Neural progenitor cell (in vitro differentiated cells): ENCODE measurements at places on chromosomes 7 and 10.

DNA sequence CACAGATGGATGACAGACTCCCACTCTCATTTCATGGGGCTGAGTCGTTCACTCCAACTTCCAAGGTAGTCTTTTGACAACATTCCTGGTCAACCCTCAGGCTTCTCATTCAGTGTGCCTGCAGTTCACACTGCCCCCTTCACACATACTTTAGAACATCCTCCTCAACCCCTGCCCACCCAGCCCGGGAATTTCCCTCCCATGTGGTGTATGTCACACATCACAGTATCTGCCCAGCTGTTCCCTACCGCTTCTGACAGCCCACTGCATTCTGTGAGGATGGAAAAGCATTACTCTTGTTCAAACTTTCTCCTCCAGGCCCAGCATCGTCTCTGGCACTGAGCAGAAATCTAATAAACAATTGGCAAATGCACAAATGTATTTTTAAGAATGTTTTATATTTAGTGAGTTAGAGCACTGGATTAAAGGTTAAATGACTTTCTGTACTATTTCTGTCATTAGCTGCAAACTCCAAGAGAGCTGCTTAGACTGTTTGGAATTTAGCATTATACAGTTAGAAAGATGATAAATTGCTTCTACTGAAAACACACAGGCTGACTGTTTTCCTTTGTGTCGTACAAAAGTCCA, 110.4 kb downstream of the SFMBT2 start:
- no peaks in the 10 kb centered on the region for H3K36me3 ChIP-seq
- H3K27ac ChIP-seq, result no peak overlapping the region
- H3K27me3 ChIP-seq, result no peaks in the 10 kb centered on the region

GRCh38 chr10:80684259-80684658, 146.6 kb downstream of the SH2D4B start:
- no peaks in the 10 kb centered on the region for H3K4me1 ChIP-seq
- no peak overlapping the region for H3K4me3 ChIP-seq
- H3K36me3 ChIP-seq, result no peaks in the 10 kb centered on the region
- H3K27me3 ChIP-seq, result no peaks in the 10 kb centered on the region

- H3K36me3 ChIP-seq, result no peaks in the 10 kb centered on the region
- no peaks in the 10 kb centered on the region for H3K27me3 ChIP-seq
- peak overlapping the region; percentile 42 for H3K27ac ChIP-seq
- H3K4me1 ChIP-seq, result peaks cover 20% of the 10 kb centered on the region
Measured at GRCh38 chr7:92785923-92786322, 50.5 kb downstream of the CDK6 start.

DNA sequence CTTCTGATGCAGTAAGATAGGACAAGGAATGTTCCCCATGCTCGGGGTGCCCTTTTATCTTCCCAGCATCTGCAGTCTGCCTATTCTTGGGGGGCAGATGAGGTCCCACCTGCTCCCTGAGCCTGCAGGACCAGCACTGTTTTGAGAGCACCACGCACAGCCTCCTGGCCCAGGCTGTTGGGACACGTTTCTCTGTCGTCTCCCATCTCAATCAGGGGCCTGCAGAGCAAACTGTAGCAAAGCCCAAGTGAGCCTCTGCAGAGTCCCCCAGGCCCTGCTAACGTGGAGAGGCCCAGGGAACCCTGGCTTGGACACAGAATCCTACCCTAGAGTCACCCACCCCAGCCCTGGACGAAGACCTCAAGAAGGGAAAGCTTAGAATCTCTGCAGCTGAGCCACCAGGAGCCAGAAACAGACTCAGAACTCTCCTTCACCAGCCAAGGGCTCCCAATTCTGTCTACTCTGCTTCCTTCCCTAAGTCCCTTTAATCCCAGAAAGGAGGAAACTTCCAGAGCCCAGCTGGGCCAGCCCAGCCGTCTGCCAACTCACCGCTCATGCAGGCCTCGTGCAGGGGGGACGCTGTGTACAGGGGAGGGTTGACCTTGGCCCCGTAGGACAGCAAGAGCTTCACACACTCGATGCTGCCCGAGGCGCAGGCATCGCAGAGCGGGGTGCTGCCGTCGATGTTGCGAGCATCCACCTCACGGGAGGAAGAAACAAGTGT, 15.6 kb downstream of the ASB13 start:
- H3K4me3 ChIP-seq, result no peak overlapping the region
- DNase-seq, result no peak
- H3K36me3 ChIP-seq, result no peaks in the 10 kb centered on the region
- H3K27me3 ChIP-seq, result no peaks in the 10 kb centered on the region
- H3K4me1 ChIP-seq, result no peaks in the 10 kb centered on the region
- H3K27ac ChIP-seq, result no peak overlapping the region

GRCh38 chr10:77268721-77269120, 368.9 kb downstream of the KCNMA1 start:
- no peaks in the 10 kb centered on the region for H3K36me3 ChIP-seq
- H3K4me1 ChIP-seq, result peaks cover 20% of the 10 kb centered on the region
- no peaks in the 10 kb centered on the region for H3K27me3 ChIP-seq
- DNase-seq, result peak; percentile 51

- H3K4me3 ChIP-seq, result peak within 1 kb of the TSS; percentile 96
- H3K4me1 ChIP-seq, result peaks cover 44% of the 10 kb centered on the region
- peak; percentile 84 for DNase-seq
- H3K36me3 ChIP-seq, result no peaks in the 10 kb centered on the region
- peaks cover 18% of the 10 kb centered on the region for H3K27me3 ChIP-seq
Measured at GRCh38 chr7:151083071-151083823, at the start of gene TMUB1. TSS of gene TMUB1 (minus strand) at chr7:151083493. CDS start at chr7:151082563, 930 bp downstream.

- no peak for DNase-seq
- H3K4me1 ChIP-seq, result no peaks in the 10 kb centered on the region
- no peaks in the 10 kb centered on the region for H3K27me3 ChIP-seq
- H3K27ac ChIP-seq, result no peak overlapping the region
- no peaks in the 10 kb centered on the region for H3K36me3 ChIP-seq
Measured at GRCh38 chr7:55288070-55288824, 76.9 kb upstream of the LANCL2 start.

DNA sequence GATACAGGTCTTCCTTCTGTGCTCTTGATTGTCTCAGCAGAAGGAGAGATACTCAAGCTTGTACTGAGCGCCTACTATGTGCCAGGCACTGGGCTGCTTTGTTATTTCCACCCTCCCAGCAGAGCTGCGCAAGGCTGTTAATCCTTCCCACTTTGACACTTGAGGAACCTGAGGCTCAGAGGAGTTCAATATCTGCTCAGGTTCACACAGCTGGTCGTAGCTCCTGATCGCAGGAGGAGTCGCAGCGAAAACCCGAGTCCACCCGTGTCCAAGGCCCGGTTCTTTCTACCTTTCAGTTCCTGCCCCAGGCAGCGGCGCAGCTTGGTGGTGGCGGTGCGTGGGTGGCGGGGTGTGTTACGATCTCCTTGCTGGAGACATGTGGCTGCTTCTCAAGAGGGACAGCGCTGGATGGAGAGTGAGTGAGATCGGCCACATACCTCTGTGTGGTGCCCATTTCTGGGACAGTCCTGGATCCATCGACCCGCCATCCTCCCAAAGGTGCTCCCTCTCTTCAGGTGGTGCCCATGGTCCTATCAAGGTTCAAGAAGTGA, 26.5 kb upstream of the SAMD8 start:
- H3K27me3 ChIP-seq, result no peaks in the 10 kb centered on the region
- H3K4me1 ChIP-seq, result peaks cover 33% of the 10 kb centered on the region
- DNase-seq, result no peak
- H3K4me3 ChIP-seq, result no peak overlapping the region

GRCh38 chr7:139930286-139930965, 101.4 kb downstream of the TBXAS1 start:
- H3K4me3 ChIP-seq, result no peak overlapping the region
- no peak for DNase-seq
- H3K27me3 ChIP-seq, result no peaks in the 10 kb centered on the region
- no peak overlapping the region for H3K27ac ChIP-seq
- H3K36me3 ChIP-seq, result no peaks in the 10 kb centered on the region

GRCh38 chr10:119680050-119680449, 28.9 kb downstream of the BAG3 start:
- no peak overlapping the region for H3K4me3 ChIP-seq

DNA sequence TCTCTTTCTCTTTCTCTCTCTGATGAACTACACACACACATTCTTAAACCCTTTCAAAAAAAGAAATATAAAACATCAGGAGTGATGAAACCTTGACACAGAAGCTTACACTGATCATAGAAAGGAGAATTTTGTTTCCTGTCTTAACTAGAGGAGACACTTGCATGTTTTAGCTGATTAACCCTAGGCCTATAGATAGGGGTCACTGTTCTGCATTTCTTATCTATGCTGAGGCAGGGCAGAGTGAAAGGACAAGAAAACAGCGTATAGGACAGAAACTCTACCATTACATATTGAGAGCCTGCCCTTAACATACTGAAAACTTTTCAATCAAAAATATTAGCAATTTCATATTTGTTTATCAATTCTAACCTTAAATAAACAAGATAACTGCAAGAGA, 680.6 kb upstream of the MBL2 start:
- no peaks in the 10 kb centered on the region for H3K36me3 ChIP-seq
- no peak overlapping the region for H3K27ac ChIP-seq
- H3K4me3 ChIP-seq, result no peak overlapping the region
- H3K27me3 ChIP-seq, result no peaks in the 10 kb centered on the region
- DNase-seq, result peak; percentile 37

GRCh38 chr7:45682358-45682735, 108.2 kb downstream of the ADCY1 start:
- no peak for DNase-seq
- H3K4me1 ChIP-seq, result no peaks in the 10 kb centered on the region
- H3K27me3 ChIP-seq, result no peaks in the 10 kb centered on the region
